Stimulated activated CD8-positive, alpha-beta memory T cell treated with anti-CD3 and anti-CD28 coated beads, Interleukin-7, amount 100 ng/mL, for 1 hour (primary cell): ENCODE measurements at places on chromosomes 5 and 9.

- DNase-seq, result no peak
Observed at GRCh38 chr9:68476847-68477246, 63.8 kb downstream of the TMEM252 start.

DNA sequence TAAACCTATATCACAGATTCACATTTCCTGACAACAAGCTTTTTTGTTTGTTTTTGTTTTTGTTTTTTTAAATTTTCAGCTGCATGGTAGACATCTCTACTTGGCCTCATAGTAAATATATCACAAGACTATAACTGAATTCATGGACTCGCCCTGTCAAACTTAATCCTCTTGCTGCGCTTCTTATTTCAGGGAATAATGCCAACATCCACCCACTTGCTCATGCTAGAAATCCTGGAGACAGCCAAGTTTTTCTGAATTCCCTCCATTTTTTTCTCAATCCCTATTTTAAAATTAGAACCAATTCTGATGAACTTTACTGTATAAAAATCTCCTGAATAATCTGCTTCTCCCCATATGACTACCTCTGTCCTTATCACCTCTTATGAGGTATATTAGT lies 283.6 kb upstream of the RPS23 start:
- no peak for DNase-seq

- no peak for DNase-seq
Observed at GRCh38 chr9:76218886-76219445, 175.3 kb downstream of the RFK start.

DNA sequence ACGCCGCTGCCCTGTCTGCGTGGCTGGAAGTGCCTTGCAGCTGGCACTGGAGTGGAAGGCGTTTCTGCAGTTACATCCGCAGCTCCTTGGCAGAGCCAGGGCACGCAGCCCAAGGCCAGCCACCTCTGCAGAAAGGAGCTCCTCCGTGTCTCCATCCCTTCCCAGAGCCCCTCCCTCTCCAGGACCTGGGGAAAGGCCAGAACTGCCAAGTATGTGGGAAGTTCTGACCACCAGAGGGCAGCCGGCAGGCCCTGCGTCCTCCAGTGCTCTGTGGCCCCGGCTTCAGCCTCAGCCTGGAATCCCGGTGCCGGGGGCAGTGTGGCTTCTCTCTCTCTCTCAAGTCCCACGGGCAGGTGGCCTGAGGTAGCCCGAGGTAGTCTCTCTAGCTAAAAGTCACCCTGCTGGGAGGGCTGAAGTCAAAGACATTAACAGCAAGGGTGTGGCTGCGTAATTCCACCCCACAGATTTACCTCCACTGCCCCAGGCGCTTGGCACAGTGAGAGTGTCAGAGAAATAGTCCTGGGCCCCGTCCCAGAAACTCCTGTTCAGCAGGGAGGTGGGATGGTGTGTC lies 101.7 kb upstream of the FCN2 start:
- DNase-seq, result no peak

DNA sequence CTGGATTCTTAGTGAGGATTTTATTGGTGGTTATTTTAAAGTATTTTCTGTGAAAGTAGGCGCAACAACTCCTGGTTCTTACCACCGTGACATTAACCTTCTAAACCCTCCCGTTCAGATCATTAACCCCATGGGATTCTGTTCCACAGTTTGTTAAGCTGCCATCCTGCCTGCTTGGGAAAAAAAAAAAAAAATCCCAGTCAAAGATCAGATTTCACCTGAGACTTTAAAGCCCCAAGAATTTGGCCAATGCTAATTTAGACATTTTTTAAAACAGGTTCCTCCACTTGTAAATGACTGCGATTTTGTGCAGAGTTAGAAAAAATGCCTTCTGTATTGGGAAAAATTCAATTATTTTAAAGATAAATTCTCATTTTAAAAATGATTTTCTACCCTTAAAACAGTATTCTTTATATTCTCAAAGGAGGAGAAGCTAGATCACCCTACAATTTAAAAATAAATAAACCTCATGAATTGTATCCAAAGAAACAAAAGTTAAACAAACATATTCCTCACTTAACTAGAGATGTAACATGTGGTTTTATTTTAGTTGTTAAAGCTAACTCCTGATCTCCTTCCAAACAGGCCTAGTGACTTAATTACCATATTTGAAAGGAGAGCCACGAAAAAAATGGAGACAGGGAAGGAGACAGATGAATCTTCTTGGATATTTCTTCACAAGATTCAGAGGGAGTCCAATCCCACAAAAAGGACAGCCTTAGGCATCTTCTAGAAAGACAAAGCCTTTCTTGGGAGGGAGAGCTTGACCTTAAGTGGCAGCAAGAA lies 93.1 kb upstream of the IFNK start:
- no peak for DNase-seq

DNA sequence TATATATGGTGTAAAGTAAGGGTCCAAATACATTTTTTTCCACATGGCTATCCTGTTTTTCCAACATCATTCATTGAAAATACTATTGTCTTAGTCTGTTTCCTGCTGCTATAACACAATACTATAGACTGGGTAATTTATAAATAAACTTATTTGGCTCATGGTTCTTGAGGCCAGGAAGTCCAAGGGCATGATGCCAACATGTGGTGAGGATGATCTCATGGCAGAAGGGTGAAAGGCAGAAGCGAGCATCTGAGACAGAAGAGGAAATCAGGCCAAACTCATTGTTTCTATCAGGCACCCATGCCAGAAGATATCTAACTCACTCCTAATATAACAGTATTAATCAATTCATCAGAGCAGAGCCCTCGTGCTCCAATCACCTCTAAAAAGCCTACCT lies 42.6 kb downstream of the ANKRD55 start:
- no peak for DNase-seq

DNA sequence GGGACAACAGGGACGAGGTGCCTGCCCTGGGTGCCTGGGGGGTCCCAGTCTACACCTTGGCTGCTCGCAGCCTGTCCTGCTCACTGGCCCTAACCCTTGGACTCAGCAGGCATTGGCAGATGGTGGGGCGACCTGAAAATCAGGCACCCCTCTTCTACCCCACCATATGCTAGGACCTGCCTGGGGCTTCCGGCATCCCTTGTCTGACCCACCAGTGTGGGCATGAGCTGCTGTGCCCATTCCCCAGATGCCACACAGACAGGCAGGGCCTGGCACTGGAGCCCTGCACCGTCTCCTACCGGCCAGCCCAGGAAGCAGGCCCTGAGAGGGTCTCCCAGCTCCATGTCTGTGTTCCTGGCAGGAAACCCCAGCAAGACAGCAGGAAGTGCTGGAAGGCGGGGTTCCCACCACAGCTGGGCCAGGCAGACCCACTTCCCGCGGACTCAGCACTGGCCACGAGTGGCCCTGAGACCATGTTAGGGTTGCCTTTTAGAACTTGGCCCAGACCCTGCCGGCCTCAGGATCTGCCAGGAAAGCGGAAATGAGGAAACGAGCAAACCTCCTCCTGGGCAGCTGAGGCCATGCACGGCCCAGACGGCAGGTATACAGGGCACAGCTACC lies 3.1 kb downstream of the NINJ1 start:
- DNase-seq, result no peak

GRCh38 chr5:5017827-5018577 lies 122.1 kb upstream of the ADAMTS16 start:
- no peak for DNase-seq

- no peak for DNase-seq
Observed at GRCh38 chr9:35519692-35520363, 29.9 kb downstream of the RUSC2 start.

DNA sequence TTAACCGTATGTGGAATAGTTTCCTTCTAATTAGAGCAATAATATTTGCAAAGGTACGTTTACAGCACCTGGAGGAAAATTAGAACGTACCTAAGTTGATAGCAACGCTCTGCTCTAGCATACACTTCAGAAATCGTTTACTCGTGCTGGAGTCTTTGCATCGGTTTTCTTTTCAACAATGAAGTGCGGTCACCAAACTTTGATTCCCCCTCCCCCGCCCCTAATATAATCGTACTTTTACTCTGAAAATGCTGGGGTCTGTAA lies 506 bp downstream of the ADAMTS19 start:
- DNase-seq, result no peak

GRCh38 chr5:149641000-149641576 lies 59.8 kb downstream of the ARHGEF37 start:
- no peak for DNase-seq

- no peak for DNase-seq
Observed at GRCh38 chr9:92503156-92503555, 20.9 kb upstream of the ASPN start.

- DNase-seq, result no peak
Observed at GRCh38 chr5:112316731-112317130, 102.3 kb downstream of the EPB41L4A start.

DNA sequence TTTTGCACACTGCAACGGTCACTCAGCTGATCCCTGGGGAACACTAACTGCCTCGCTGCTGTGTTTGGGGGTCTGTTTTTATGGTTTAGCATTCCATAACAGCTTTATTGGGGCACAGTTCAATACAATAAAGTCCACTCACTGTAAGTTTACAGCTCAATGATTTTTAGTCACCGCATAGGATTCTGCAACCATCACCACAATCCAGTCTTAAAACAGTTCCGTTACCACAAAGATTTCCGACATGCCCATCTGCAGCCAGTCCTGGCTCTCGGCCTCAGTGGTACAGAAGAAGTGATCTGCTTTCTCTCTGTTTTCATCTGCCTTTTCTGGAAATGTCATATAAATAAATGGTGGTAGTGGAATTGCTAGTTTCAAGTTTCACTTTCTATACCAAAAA lies 23.6 kb downstream of the OR2V2 start:
- DNase-seq, result no peak

- DNase-seq, result no peak
Observed at GRCh38 chr9:117763314-117763713, 59.1 kb downstream of the TLR4 start.

GRCh38 chr5:9202636-9203035 lies 343.2 kb downstream of the SEMA5A start:
- no peak for DNase-seq

GRCh38 chr9:92132501-92132900 lies 17.3 kb upstream of the SPTLC1 start:
- DNase-seq, result no peak

GRCh38 chr5:102811972-102812371 lies 56.9 kb downstream of the PAM start:
- no peak for DNase-seq

GRCh38 chr9:123669346-123669745 lies 260.6 kb downstream of the DENND1A start:
- no peak for DNase-seq

- DNase-seq, result no peak
Observed at GRCh38 chr5:178310130-178310865, 77.7 kb upstream of the PHYKPL start.

- DNase-seq, result no peak
Observed at GRCh38 chr9:115743709-115744605, 409.6 kb upstream of the PAPPA start.

DNA sequence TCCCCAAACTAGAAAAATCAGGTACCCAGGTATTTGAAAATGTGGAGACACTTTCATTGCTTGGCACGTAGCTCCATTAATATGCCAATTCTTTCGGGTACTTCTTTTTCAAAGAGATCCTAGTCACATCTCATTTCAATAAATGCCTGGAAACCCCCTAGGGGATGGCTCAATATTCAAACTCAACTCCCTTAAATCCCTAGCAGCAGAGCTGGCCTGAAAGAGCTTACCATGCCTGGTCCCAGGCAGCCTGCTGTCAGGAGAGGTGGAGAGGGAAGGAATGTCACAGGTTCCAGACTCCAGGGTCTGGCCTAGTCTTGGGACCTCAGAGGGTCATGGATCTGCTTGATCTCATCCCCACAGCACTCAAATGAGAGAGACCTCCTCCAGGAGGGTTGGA lies 187.1 kb downstream of the SPOCK1 start:
- DNase-seq, result no peak

- peak; percentile 50 for DNase-seq
Observed at GRCh38 chr5:134527156-134527960, 1.9 kb downstream of the JADE2 start.

DNA sequence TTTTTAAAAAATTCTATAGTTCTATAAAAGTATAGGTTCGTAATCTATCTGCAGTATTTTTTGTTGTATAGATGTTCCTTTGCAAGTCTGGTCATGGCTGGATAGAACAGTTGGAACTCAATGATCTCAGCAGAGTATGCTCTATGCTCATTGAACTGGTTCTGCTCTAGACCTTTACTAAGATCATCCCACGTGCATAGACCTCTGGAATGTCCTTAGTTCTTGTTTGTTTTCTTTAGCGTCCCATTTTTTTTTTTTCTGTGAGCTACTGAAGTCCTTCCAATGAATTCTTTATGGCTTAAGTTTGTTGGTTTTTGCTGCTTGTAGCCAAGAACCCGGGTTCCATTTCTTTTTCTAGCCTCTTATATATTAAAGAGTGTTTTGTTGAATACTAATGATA lies 3.5 kb downstream of the TMEM38B start:
- no peak for DNase-seq

- no peak for DNase-seq
Observed at GRCh38 chr5:44536650-44537260, 147.5 kb upstream of the FGF10 start.

GRCh38 chr9:114366334-114367128 lies 21.3 kb downstream of the AKNA start:
- no peak for DNase-seq

DNA sequence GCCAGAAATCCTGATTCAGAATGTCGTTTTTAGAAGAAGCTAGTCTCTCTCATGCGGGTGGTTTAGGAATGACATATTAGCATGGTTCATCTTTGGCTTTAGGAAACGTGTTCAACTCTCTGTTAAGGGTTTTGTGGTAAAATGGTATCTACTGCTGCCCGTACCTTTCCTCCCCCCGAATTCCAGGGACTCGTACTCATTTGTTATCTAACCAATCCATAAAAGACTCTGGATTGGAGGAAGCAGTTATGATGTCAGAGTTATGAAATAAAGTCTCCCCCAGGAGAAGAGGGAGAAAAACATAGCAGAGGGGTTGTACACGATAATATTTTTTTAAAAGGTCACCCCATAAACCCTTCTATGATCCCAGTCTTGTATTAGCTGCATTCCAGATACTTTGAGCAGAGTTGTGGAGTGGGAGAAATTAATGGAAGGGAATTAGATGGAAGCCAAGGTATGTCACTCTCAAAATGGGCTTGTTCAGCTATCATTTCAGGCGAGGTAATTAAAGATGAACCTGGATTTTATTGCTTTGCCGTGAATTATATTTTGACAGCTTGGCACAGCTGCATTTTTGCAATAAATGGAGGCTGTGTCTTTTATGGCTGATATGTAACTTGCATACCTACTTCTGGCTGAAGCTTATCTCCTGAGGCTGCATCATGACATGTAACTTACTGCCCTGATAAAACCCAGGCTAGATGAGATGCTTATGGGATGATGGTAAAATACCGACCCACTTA lies 31.3 kb downstream of the RAI14 start:
- no peak for DNase-seq

DNA sequence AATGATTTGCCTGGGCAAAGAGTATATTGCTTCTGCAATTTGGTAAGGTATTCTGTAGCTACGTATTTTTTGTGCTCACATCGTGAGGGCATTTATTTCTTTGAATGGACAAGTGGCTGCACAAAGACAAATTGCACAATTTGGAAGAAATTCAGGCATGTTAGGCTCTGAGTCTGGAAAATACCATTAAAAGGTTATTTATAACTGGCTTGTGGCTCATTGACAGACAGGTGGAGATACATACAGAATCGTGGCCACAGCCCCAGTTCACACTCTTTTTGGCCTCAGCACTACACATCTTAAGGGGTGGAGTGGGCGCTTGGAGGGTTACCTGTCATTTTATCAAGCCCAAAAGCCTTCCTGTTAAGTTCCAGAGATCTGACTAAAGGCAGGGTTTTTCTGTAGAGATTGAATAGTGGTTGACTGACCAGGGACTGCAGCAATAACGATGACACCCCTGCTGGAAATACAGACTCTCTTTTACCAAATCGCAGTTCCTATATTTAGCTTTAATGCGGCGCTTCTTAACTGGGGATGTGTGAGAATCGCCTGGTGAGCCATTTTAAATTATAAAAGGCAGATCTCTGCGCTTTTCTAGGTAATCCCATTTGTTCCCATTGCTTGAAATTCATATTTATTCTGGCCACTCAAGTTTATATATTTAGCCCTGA lies 14.7 kb downstream of the MAN2A1 start:
- no peak for DNase-seq
